Right renal cortex interstitium (tissue), 3 donors: ENCODE measurements at places on chromosomes 2 and 18. TPM values are rescaled to one million over a fixed set of nuclear protein-coding genes. Genes with fewer than 3 reads are reported as not detected.

DNA sequence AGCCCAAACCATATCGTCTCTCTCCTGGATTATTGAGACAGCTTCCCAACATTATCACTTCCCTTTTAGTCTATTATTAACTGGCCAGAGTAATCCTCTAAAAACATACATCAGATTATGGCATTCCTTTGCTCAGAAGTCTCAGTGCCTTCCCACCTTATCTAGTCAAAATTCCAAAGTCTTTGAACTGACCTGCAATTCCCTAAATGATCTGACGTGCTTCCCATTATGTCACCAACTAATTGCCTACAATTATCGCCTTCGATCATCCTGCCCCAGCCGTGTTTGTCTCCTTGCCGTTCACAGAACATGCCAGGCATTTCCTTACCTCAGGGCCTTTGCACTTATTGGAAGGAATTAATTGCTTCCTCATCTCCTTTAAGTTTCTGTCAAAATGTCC lies 332.4 kb downstream of the IRS1 start:
- no peak for DNase-seq

DNA sequence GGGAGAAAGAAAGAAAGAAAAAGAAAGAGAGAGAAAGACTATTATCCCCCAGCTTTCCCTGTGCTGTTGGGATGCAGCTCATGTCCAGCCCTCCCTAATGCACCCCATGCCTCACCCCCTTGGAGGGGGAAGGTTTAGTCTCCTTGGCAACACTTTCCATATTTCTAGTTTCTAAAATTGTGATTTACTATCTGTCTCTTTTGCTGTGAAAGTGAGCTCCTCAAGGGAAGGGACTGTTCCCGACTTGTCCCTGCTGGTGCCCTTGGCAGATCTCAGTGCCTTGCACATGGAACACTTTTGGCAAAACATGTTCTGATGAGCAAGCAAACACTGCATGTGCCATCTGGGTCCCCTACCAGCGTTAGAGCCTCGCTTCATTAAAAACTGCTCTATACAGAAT lies 11.7 kb upstream of the NAPG start:
- DNase-seq, result no peak

DNA sequence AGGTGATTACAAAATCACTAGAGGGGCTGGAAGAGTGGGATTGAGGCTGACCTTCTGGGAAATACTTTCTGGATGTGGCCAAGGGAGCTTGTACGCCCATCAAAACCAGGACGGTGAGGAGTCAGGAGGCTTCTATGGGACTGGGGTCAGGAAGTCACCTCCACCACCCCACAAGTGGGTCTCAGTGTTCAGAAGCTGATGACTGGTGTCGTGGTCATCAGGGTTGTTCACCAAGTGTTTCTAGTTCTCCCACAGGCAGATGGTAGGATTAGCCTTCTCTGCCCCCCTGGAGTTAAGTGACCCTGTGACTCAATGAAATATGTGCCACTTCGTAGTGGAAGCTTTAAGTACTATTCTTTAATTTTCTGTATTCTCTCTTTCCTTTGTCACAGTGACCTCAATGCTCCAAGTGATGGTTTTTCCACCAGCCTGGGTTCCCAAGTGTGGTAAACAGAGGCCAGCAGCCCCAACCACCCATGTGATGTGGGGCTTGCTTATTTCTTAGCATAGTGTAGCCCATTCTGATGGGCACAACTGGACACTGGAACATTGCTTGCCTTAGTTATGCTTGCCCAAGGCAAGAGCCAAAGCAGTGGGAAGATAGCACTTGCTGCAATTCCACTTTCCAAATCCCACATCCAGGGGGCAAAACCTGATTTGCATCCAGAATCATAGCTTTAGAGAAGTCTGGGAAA lies 258.8 kb downstream of the CYP26B1 start:
- DNase-seq, result no peak

GRCh38 chr18:70907673-70908072 lies 618.8 kb downstream of the SOCS6 start:
- DNase-seq, result no peak

GRCh38 chr18:34921226-34921625 lies 120.0 kb upstream of the MAPRE2 start:
- no peak for DNase-seq

GRCh38 chr2:51813247-51813646 lies 781.3 kb upstream of the NRXN1 start:
- no peak for DNase-seq

DNA sequence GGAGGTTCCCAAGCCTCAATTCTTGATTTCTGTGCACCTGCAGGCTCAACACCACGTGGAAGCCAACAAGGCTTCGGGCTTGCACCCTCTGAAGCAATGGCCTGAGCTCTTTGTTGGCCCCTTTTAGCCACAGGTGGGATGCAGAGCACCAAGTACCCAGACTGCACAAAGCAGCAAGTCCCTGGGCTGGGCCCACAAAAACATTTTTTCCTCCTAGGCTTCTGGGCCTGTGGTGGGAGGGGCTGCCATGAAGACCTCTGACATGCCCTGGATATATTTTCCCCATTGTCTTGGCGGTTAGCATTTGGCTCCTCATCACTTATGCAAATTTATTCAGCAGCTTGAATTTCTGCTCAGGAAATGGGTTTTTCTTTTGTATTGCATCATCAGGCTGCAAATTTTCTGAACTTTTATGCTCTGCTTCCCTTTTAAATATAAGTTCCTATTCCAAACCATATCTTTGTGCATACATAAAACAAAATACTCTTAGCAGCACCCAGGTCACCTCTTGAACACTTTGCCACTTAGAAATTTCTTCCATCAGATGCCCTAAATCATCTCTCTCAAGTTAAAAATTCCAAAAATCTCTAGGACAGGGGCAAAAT lies 9.0 kb upstream of the MATN3 start:
- DNase-seq, result no peak

GRCh38 chr2:23486684-23487075 lies 101.7 kb downstream of the KLHL29 start:
- no peak for DNase-seq

- no peak for DNase-seq
Measured at GRCh38 chr2:143823876-143824275, 694.7 kb downstream of the ARHGAP15 start.

GRCh38 chr2:47225061-47225783 lies 70.1 kb upstream of the STPG4 start:
- DNase-seq, result no peak

- DNase-seq, result no peak
Measured at GRCh38 chr2:129281791-129282530, 697.5 kb upstream of the RAB6C start.

DNA sequence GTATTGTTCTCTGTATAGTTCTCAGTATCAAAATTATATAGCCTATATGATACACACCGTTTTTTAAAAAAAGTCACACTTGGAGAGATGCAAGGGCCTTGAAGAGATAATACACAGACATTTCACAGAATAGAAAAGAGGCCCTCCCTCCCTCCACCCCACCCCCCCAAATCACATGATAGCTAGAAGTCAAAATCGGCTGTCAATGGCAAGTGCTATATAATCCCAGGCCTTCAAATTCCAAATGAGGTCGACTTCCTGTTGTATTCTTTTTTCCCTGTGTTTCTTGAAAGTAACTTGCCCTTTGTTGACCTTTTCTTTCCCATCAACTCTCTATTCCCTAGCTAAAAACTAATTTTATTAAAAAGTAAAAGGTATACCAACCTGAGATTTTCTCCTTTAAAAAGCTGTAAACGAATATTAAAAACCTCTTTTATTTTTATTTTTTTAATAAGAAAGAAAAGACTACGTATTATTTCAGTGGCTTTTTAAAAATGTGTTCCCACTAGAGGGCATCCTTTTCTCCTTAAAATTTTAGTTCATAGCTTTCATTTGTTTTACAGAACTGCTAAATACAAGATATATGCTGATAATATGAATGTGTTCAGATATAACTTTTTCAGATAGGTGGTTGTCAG lies 46.6 kb downstream of the KCMF1 start:
- no peak for DNase-seq

DNA sequence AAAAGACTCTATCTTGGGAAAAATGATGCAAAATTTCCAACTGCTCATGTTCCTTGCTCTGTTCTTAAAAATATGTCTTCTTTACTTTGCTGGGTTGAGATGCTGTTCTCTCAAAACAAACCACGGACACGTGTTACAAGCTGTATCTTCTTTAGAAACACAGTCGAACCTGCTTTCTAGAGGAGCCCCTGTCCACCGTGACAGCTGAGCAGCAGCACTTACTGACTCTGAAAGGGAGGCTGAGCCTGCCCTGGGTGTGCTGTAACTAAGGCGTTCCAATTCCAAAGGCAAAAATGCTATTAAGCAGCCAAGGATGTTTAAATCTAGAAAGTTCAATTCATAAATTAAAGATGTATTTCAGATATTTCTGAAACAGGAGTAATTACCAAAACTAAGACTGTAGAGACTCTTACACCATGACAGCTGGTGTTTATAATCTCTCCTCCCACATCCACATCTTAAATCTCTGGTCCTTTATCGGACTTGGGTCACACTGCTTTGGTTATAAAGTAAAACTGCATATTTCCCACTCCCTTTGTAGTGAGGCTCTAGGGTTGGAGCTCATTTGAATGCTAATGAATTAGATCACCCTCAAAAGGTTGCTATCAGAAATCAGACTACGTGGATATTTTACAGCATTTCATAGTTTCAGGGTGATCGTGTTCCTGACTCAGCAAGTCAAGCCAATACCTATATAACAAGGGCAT lies 281.2 kb upstream of the LYPD1 start:
- no peak for DNase-seq

DNA sequence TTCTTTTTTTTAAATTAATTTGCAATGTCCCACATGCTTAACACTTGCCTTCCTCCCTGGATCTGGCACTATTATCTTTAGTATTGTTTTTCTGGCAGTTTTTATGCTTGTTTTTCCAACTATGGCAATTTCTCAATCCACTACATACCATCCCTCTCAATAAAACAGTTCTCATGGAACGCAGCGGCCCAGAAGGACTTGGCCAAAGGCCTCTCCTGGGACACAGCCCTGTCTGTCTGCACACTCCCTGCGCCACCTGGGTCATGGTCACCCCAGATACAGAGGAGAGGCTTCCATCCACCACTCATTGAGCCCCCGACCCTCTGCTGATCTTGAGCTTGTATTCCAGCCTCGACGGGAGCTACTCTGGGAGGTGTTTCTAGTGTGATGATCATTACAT lies 91.2 kb downstream of the TWIST2 start:
- no peak for DNase-seq

GRCh38 chr2:132814651-132815050 lies 144.6 kb upstream of the LYPD1 start:
- DNase-seq, result no peak

DNA sequence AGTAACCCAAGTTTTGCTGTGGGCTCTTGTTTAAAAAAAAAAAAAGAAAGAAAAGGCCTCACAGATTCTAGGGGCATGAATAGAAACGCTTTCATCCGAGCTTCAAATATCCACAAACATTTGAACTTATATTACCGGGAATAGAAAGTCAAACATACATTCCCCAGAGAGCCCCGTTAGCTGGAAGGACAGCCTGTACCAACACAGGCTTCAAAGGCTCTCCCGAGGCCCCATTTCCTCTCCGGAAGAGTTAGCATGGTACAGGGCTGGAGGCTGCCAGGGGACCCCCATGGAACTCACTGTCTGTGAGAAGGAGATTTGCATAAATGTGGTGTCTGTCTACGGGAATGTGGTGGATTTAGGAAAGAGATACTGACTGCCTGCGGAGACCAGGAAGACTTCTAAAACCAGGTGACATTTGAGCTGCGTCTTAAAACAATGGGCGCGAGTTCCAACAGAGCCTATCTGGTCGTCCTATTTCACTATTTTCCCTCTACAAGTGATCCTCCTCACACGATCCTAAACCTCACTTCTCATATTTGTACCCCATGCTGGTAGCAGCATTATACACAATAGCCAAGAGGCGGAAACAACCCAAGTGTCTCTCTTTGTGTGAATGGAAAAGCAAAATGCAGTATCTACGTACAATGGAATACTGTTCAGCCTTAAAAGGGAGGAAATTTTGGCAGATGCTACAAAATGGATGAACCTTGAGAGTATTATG lies 820 bp upstream of the MATN3 start:
- DNase-seq, result no peak

DNA sequence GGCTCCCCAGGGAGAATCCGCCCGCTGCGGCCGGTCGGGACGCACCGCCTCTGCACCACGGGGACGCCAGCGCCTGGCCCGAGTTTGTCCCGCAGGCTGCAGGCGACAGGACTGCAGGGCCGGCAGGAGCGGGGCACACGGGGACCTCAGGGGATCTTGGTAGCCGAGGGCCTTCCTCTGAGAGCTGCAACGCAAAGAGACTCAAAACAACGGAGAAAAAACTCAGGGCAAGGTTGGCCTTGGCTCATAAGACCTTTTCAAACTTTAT lies 79.7 kb downstream of the ARHGEF4 start:
- no peak for DNase-seq

- peak; percentile 20 for DNase-seq
Measured at GRCh38 chr18:77765468-77765867, 515.8 kb downstream of the GALR1 start.

DNA sequence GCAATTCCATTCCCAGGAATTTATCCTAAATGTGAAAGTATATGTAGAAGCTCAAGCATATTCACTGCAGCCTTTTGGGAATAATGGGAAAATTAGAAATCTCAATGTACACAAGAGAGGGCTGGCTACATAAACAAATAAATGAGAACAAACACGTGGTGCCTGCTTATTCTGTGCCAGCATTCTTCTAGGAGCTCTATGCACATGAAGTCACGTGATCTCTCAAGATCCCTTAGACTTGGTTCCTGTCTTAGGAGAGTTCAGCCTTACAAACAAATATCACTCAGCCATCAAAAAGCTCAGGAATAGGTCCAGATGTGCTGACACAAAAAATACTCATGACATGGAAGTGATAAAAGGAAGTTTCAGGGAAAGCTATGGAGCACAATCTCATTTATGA lies 92.9 kb upstream of the SP3 start:
- no peak for DNase-seq

GRCh38 chr2:29920631-29921559 lies 491 bp downstream of the ALK start:
- DNase-seq, result no peak

GRCh38 chr2:18545384-18545783 lies 15.1 kb downstream of the RDH14 start:
- DNase-seq, result no peak

DNA sequence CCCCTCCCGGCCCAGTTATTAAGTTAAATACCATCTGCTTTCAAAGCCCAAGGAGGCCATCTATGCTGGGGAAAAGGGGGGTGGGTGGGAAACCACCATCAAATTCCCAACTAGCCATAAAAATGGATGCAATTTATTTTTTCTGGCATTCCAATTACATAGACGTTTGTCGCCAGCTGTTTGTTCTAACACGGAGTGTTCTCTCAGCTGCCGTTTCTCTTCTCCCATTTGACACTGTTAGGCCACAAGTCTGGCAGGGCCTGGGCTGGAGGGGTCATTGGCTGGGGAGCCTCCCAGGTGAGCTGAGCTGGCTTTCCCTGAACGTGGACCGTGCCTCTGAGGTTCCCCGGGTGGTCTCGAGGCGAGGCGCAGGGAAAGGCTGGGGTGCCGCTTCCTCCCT lies 16.6 kb downstream of the ATOH8 start:
- no peak for DNase-seq

- DNase-seq, result peak; percentile 61
Measured at GRCh38 chr18:66495844-66496243, 108.0 kb downstream of the CDH19 start.

GRCh38 chr2:240569523-240569997 lies 1.3 kb downstream of the RNPEPL1 start:
- DNase-seq, result no peak

Gene INPP4A
- 19.8 TPM for polyA plus RNA-seq

Gene OTOF
- polyA plus RNA-seq, result 0.14 TPM

Gene ALS2
- polyA plus RNA-seq, result 32.0 TPM

Gene ARHGEF33
- polyA plus RNA-seq, result 1.4 TPM

Gene ANKRD29
- polyA plus RNA-seq, result 0.55 TPM

Gene USP34
- polyA plus RNA-seq, result 114 TPM

Gene TMEM169
- polyA plus RNA-seq, result 15.8 TPM

Gene WNT10A
- 0.57 TPM for polyA plus RNA-seq

Gene SIX3
- polyA plus RNA-seq, result not detected

Gene ACMSD
- polyA plus RNA-seq, result 43.0 TPM

Gene RAB6C
- polyA plus RNA-seq, result not detected
